Immature natural killer cell (primary cell): ENCODE measurements at places on chromosomes 11 and 22. TPM values are rescaled to one million over a fixed set of nuclear protein-coding genes. Genes with fewer than 3 reads are reported as not detected.

Gene INS
- polyA plus RNA-seq: not detected

- no peak for DNase-seq
These were observed 875 bp downstream of the TCP11L1 start for GRCh38 chr11:33040033-33040861.

DNA sequence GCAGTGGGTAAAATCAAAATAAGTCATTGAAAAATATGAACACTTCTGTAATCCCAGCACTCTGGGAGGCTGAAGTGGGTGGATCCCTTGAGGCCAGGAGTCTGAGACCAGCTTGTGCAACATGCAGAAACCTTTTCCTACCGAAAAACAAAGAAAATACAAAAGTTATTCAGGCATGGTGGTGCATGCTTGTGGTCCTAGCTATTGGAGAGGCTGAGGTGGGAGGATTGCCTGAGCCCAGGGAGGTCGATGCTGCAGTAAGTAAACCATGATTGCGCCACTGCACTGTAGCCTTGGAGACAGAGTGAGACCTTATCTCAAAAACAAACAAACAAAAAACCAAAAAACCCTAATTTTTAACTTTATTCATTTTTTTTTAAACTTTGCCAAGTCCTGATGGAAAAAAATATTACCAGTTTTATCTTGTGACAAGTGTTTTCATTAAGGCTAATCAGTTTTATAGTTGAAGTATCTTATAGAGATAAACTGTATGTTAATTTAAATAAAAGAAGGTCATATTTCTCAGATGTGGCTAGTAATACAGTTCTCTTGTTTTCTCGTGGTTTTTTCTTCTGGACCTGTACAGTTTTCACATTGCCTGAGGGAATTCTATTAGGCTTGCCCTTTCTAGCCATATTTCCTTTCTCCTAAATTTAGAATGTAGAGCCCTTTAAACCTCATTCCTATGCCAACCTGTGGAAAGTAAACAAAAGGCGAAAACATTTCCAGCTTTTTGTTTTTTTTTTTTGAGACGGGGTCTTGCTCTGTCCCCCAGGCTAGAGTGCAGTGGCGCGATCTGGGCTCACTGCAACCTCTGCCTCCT lies 9.4 kb downstream of the HIPK3 start:
- no peak for DNase-seq

Gene TMPRSS4
- not detected for polyA plus RNA-seq

GRCh38 chr22:20257212-20258020 lies 10.7 kb downstream of the RTN4R start:
- no peak for DNase-seq
